ENCODE measurements at places on chromosomes 13 and 19.
A peak's percentile ranks its signal among the peaks of the same experiment; 100 is the strongest.

DNA sequence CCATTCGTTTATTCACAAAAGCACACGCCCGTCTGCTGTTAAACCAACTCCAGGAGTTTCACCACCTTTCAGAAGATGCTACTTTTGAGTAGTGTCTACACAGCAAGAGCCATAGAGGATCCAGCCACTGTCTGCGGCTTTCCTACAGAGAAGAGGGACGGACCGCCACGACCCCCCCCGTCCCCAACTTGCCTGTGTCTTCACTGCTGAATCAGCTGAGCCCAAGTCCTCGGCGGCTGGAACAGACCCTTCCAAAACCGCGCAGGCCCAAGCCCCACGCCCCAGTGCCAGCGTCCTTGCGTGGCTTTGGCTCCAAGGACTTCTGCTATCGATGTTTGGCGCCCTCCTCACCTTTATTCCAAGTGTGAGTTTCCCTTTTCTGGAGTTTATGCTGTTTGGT is 65.1 kb downstream of the SPACA7 start:
- no peak for DNase-seq

DNA sequence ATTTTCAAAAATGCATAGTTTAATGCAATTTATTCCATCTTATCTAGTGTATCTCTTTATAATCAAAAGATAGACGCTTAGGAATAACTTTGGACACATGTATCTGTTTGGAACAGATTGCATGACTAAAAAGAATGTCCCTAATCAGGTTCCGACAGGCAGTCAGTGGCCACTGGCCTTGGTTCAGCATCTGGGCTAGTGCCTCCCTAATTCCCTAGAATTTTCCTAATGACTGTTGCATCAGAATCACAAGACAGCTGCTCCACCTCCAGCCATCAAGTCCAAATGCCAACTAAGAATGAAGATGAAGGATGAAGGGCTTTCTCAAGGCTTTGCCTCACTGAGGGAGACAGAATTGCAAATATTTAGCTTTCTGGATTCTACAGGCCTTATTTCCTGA is 173.8 kb downstream of the EFNB2 start:
- DNase-seq: no peak

DNA sequence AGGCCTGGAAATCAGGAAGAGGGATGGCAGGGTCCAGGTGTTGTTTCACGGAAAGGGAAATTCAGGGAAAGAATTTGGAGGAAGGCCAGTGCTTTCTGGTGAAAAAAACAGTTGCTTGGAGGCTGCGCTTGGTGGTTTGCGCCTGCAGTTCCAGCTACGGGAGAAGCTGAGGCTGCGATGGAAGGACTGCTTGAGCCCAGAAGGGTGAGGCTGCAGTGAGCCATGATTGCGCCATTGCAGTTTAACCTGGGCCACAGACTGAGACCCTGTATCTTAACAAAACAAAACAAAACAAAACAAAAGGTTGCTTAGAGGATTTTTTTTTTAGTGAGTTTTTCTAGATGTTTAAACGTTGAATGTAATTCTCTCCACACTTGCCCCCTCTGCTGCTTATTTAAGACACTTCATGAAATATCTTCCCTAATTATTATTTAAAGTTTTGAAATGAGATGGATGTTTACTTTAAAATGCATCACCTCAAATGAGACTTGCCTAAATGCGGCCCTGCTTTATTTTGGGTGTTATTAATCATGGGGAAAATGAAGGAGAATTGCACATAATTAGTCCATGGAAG is 75.4 kb upstream of the TRPC4 start:
- no peak for DNase-seq

DNA sequence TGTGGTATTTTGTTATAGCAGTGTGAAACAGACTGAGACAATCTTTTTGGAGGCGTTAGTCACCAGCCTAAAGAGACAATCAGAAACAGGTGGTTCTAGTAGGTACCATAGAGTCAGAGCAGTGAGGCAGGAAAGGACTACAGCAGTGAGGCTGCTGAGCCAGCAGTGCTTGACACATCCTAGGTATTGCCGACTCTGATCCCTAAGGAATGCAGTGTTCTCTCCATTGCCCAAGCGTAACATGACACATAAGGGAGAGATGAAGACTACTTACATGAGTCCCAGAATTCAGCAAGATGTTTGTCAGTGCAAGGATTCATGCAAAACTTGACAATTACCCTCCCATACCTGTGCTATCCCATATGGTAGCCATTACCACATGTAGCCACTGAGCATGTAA is 62.4 kb upstream of the XPO4 start:
- DNase-seq: no peak

GRCh38 chr13:94053986-94054593 is 425.4 kb downstream of the DCT start:
- DNase-seq: no peak

DNA sequence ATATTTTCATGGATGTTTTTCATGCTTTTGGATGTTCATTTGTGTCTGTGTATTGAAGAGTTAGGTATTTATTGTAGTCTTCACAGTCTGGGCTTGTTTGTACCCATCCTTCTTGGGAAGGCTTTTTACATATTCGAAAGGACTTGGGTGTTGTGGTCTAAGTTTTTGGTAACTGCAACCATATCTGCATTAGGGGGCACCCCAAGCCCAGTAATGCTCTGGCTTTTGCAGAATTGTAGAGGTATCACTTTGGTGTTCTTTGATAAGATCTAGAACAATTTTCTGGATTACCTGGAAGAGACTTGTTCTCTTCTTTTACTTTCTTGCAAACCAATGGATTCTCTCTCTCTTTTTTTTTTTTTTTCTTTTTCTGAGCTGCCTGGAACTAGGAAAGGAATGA is 581.3 kb downstream of the DACH1 start:
- DNase-seq: no peak

DNA sequence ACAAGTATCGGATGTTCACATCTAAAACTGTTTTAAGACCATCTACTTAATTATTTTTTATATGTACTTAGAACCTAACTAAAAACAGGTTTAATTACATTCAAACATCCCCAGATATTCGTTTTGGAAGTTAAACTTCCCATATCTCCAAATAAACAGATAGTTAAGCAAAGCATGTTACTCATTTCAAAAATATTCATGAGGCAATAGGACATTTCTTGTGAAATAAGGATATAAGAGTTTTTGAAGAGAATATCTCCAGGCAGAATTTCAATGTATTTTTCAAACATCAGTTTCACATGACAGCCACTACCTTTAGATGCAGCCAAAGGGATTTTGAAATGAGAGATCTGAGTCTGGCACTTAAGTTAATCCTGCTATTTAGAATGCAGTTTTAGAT is 697.5 kb downstream of the SLITRK1 start:
- DNase-seq: no peak

DNA sequence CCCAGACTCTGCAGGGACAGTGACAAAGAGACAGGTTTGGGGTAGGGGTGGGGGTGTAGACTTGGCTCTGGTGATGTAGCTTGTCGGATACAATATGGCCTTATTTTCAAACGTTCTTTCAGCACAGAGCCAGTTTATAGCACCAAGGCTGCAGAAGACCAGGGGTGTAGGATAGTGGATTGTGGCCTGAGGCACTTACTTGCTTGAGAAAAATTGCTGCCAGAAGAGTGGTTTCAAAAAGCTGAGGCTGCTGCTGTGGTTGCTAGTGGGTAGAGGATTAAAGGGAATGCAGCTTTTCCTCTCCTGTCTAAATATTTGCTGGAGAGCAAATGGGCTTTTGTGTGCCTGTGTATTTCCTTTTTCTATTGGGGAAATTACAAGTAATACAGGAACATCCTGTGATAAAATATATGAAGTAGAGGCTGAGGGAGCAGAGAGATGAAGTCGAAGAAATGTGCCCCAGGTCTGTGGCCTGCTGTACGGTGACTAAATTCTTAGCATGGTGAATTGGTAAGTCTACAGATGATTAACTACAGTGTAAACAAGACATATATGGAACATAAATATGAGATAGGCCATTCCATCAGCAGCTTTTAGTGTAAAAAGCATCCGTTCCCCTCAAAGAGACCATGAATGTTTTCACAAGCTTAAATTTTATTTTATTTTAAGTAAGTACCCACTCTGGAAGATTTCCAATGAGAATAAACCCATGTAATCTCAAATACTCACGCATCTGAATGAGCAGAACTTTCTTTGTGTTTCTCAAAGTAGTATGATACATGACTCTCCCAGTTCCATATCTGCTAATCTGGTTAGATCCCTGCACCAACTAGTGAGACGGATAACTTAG is 112.9 kb downstream of the LRCH1 start:
- DNase-seq: no peak

GRCh38 chr13:94335761-94336526 is 143.5 kb downstream of the DCT start:
- no peak for DNase-seq

DNA sequence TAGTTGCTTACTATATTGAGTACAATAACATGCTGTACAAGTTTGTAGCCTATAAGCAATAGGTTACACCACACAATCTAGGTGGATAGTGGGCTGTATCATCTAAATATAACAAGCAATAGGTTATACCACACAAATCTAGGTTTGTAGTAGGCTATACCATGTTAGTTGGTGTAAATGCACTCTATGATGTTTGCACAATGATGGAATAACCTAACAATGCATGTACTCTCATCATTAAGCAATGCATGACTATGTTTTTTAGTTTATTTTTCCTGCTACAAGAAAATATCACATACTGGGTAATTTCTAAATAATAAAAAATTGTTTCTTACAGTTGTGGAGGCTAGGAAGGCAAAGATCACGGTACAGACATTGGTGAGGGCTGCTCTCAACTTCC is 262.5 kb downstream of the SLITRK6 start:
- no peak for DNase-seq

- DNase-seq: no peak
Measured at GRCh38 chr13:26660185-26660584, 100.4 kb downstream of the GPR12 start.

DNA sequence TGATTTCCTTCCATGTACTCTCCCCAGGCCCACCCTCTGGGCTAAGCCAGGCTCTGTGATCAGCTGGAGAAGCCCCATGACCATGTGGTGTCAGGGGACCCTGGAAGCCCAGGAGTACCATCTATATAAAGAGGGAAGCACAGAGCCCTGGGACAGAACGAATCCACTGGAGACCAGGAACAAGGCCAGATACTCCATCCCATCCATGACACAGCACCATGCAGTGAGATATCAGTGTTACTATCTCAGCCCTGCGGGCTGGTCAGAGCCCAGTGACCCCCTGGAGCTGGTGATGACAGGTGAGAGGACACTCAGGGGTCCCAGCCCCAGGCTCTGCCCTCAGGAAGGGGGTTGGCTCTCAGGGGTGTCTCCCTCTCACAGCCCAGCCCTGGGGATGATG is 27.5 kb upstream of the KIR3DL3 start:
- no peak for DNase-seq

GRCh38 chr19:44529536-44529935 is at the start of gene CEACAM20:
TSS of gene CEACAM20 (minus strand) at chr19:44529675. CDS start at chr19:44529509, 166 bp downstream.
- DNase-seq: no peak

GRCh38 chr13:93238711-93239110 is 12.1 kb downstream of the GPC6 start:
- DNase-seq: no peak

- no peak for DNase-seq
Measured at GRCh38 chr13:112963641-112964040, 5.4 kb upstream of the MCF2L start.

GRCh38 chr13:57899096-57899495 is 267.6 kb downstream of the PCDH17 start:
- DNase-seq: no peak

GRCh38 chr13:108268466-108269112 is 929 bp upstream of the TNFSF13B start:
- no peak for DNase-seq

GRCh38 chr13:25920277-25920676 is 131.5 kb downstream of the SHISA2 start:
- DNase-seq: no peak

- DNase-seq: no peak
Measured at GRCh38 chr13:41017817-41018601, 1.1 kb downstream of the ELF1 start.

- DNase-seq: no peak
Measured at GRCh38 chr19:5993648-5994358, 15.9 kb upstream of the RANBP3 start.

DNA sequence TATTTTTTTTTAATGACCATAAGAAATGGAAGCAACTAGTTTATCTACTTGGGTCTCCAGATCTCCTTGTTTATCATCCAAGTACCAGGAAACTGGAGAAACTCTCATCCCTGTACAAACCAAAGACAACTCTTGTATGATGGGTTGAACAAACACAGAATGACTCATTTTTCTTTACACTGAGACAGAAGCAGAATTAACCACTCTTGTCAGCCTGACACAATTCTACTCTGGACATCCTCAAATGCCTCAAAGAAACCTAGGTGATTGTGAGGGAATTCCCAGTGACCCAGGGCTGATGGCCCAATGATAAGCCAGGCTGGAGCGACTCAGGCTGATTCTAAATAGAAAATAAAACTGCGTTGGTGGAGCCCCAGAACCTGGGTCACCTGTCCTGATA is 151.5 kb downstream of the ZNF737 start:
- no peak for DNase-seq

GRCh38 chr19:45352062-45352461 is 11.5 kb downstream of the KLC3 start:
- DNase-seq: no peak

GRCh38 chr13:64090311-64090710 is 2674.7 kb upstream of the PCDH20 start:
- DNase-seq: no peak

- DNase-seq: peak; percentile 43
Measured at GRCh38 chr19:12778017-12778904, 2.9 kb upstream of the HOOK2 start.

DNA sequence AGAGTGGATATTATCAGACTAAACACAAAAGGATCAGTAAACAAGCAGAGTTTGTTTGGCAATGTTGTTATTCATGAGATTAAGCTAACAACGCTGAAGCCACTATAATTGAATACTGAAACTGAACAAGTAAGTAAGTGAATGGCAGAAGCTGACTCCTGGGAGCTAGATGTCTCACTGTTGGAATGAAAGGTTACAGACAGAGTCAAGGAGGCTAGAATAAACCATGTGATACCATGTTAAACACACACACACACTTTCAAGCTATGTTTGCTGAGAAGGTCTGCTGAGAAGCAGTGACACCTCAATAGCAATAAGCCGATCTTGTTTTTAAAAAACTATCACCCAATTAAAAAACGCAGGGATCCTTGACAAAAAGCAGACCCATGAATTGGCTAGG is 1609.4 kb upstream of the MIR17HG start:
- no peak for DNase-seq

GRCh38 chr13:26971990-26972887 is 199.4 kb downstream of the USP12 start:
- peak; percentile 6 for DNase-seq

DNA sequence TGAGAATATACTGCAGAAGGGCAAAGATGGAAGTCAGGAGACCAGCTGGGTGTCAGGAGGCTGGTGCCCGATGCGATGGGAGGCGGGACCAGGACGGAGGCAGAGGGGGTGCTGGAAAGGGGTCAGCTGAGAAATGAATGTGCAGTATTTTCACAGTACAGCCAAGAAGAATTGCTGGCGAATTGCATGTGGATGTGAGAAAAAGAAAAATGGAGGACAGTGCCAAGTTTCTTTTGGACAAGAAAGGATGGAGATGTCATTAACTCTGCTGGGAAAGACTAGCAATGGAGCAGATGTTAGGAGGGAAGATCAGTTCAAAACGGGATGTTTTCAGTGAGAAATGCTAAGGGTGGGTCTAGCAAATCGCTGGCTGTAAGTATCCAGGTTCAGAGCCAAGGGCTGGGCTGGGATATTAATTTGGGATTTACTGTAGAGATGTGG is 7.0 kb downstream of the CRYL1 start:
- no peak for DNase-seq
